ENCODE measurements at places on chromosomes 1 and 21. TPM values are rescaled to one million over a fixed set of nuclear protein-coding genes. Genes with fewer than 3 reads are reported as not detected.

GRCh38 chr1:236530959-236531358 lies 7.2 kb downstream of the LGALS8 start:
- no peaks in the 10 kb centered on the region for H3K27me3 ChIP-seq
- DNase-seq, result no peak
- H3K4me3 ChIP-seq, result no peak overlapping the region
- no peaks in the 10 kb centered on the region for H3K4me1 ChIP-seq

The LEFTY1 gene
- not detected for total RNA-seq

GRCh38 chr1:54464477-54465146 lies 58.4 kb upstream of the SSBP3 start:
- no peaks in the 10 kb centered on the region for H3K36me3 ChIP-seq
- H3K4me1 ChIP-seq, result no peaks in the 10 kb centered on the region
- H3K27ac ChIP-seq, result no peak overlapping the region
- DNase-seq, result no peak
- H3K27me3 ChIP-seq, result no peaks in the 10 kb centered on the region
- H3K4me3 ChIP-seq, result no peak overlapping the region

DNA sequence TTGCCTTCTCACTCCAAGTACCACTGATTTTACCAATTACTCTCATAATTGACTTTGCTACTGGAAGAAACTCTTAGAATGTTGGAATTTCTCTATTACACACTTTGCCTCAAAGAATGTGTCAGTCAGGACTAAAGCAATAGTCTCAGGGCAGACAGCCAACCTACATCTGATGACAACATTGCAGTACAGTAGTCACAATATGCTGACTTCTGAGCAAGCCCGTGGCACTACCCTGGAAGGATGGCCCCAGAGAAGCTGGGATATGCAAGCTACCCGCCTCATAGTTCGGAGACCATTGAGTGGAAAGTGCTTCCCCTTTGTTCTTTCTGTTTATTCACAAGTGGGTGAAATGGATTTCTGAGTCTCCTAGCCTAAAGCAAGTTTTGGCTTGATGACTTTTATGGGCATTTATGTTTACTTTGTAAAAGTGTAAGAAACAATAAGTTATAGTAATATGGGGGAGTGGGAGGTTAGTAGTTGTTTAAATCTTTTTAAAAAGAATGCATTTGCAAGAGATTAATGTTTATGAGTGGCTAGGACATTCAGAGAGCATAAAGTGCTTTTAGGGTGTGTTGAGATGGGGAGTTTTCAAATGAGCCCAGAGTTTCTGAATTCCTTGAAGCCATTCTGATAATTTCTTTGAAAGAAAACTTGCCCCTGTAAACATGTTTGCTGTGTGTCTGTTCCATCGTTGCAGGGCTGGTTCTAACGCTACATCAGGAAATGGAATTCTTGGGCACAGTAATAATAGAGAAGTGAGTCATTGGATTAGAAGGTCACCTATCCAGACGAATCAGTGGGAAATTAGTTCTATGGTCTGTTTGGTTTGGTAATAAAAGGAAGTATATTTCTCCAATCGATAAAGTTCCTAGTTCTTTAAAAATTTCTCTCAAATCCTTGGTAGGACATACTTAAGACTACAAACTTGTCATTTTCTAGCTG lies 63.8 kb downstream of the LMO4 start:
- H3K36me3 ChIP-seq, result no peaks in the 10 kb centered on the region
- H3K27me3 ChIP-seq, result no peaks in the 10 kb centered on the region
- H3K4me3 ChIP-seq, result no peak overlapping the region
- DNase-seq, result no peak
- H3K4me1 ChIP-seq, result no peaks in the 10 kb centered on the region

The FCRLB gene
- total RNA-seq, result 0.33 TPM

GRCh38 chr1:56187405-56187804 lies 392.0 kb downstream of the PLPP3 start:
- H3K4me1 ChIP-seq, result no peaks in the 10 kb centered on the region
- H3K27ac ChIP-seq, result no peak overlapping the region
- H3K27me3 ChIP-seq, result no peaks in the 10 kb centered on the region
- no peaks in the 10 kb centered on the region for H3K36me3 ChIP-seq
- H3K4me3 ChIP-seq, result no peak overlapping the region

GRCh38 chr21:42190486-42190863 lies 28.5 kb upstream of the ABCG1 start:
- H3K27ac ChIP-seq, result no peak overlapping the region
- no peaks in the 10 kb centered on the region for H3K4me1 ChIP-seq
- H3K36me3 ChIP-seq, result no peaks in the 10 kb centered on the region
- no peak overlapping the region for H3K4me3 ChIP-seq

- H3K4me1 ChIP-seq, result no peaks in the 10 kb centered on the region
- no peaks in the 10 kb centered on the region for H3K36me3 ChIP-seq
- H3K27ac ChIP-seq, result no peak overlapping the region
Measured at GRCh38 chr1:211648980-211649934, 26.2 kb downstream of the NEK2 start.

The FGR gene
- total RNA-seq, result 24.3 TPM

The LCE3E gene
- not detected for total RNA-seq

DNA sequence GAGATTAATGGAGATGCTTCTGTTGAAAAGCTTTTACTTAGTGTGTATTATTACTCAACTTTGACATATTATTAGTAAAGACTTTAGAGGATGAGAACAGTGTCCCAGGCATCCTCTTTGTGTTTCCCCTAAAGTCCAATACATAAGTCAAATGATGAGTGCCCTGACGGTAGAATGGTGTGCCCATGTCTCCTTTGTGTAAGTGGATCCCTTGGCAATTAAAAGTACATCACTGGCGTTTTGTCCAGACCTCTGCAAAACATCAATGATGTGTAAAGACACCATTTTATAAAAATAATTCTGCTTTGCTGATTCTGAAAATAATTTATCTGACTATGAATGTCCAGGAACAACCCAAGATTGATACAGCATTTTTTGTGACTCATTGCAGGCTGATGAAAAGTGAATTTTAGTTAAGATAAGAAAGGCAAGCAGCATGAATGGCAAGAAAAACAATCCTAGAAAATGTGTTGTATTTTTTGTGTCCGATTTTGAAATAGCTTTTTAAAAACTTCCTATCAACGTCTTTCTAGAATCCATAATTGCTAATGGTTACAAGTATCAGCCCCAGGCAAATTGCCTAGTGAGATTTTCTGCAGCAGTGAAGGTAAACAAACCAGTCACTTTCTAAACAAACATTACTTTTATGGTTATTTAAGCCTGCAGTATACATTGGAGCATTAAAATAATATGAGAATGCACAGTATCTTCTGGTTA lies 251.5 kb downstream of the PTPRC start:
- no peak for DNase-seq
- no peaks in the 10 kb centered on the region for H3K4me1 ChIP-seq
- H3K27ac ChIP-seq, result no peak overlapping the region
- no peak overlapping the region for H3K4me3 ChIP-seq

- H3K27me3 ChIP-seq, result no peaks in the 10 kb centered on the region
- H3K4me1 ChIP-seq, result no peaks in the 10 kb centered on the region
- H3K4me3 ChIP-seq, result no peak overlapping the region
- no peak overlapping the region for H3K27ac ChIP-seq
Measured at GRCh38 chr1:159686599-159687299, 27.6 kb downstream of the CRP start.

GRCh38 chr1:63859480-63860275 lies 85.9 kb downstream of the ROR1 start:
- DNase-seq, result no peak

- no peaks in the 10 kb centered on the region for H3K36me3 ChIP-seq
- H3K4me3 ChIP-seq, result no peak overlapping the region
- no peaks in the 10 kb centered on the region for H3K4me1 ChIP-seq
- H3K27me3 ChIP-seq, result no peaks in the 10 kb centered on the region
- no peak for DNase-seq
- no peak overlapping the region for H3K27ac ChIP-seq
Measured at GRCh38 chr1:36805979-36806640, 228.2 kb downstream of the GRIK3 start.

GRCh38 chr1:94303005-94303404 lies 65.6 kb upstream of the ARHGAP29 start:
- no peak for DNase-seq
- H3K4me1 ChIP-seq, result peaks cover 4% of the 10 kb centered on the region
- no peak overlapping the region for H3K27ac ChIP-seq
- no peak overlapping the region for H3K4me3 ChIP-seq

DNA sequence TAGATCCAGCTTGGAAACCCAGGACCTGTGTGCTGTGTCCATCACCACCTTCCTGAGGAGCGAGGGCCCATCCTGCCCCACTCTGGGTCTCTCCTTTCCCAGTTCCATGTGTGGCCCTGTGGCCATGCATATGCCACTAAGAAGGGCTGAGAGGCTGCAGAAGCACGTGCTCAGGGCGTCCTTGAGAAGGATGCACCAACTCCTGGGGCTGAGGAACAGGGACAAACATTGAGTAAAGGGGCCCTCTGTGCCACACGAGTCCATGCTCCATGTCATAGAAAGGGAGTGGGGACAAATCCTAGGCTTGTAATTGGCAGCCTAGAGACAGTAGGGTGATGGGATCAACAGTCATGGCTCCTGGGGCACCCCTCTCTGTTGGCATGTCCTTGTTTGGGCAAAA lies 8.4 kb downstream of the ETV3L start:
- no peaks in the 10 kb centered on the region for H3K27me3 ChIP-seq
- H3K4me1 ChIP-seq, result no peaks in the 10 kb centered on the region
- no peak for DNase-seq
- H3K4me3 ChIP-seq, result no peak overlapping the region
- H3K27ac ChIP-seq, result peak overlapping the region; percentile 48

DNA sequence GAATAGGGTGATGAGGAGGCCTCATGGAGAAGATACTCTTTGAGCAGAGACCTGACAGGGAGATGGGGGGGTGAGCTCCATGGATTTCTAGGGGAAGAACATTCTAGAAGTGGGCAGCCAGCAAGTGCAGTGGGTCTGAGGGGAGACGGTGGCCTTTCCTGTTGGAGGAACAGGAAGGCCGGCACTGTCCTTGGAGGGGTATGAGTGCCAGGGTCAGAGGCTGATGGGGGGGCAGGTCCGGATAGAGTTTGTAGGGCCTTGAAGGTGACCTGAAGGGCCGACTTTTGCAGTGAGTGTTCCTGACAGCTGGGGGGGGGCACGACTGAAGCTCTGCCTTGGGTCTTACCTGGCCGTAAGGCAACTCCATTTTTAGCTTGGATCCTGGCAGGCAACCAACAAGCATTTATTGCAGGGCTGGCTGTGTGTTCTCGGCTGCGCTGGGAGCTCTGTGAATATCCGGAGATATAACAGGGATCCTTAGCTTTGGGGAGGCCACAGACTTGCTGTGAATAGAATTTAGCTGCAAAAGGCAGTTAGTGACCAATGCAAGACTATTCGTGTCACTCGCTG lies 130.6 kb downstream of the MRPS6 start:
- DNase-seq, result no peak
- no peaks in the 10 kb centered on the region for H3K36me3 ChIP-seq
- H3K4me1 ChIP-seq, result no peaks in the 10 kb centered on the region
- no peak overlapping the region for H3K4me3 ChIP-seq
- H3K27me3 ChIP-seq, result no peaks in the 10 kb centered on the region

GRCh38 chr1:41504114-41505035 lies 19.9 kb upstream of the EDN2 start:
- no peak for DNase-seq
- no peaks in the 10 kb centered on the region for H3K27me3 ChIP-seq
- H3K27ac ChIP-seq, result peak overlapping the region; percentile 17
- no peaks in the 10 kb centered on the region for H3K36me3 ChIP-seq

The PDZK1 gene
- 25.2 TPM for total RNA-seq

The RGS8 gene
- total RNA-seq, result not detected

- peaks cover 5% of the 10 kb centered on the region for H3K36me3 ChIP-seq
- no peaks in the 10 kb centered on the region for H3K4me1 ChIP-seq
- H3K27me3 ChIP-seq, result no peaks in the 10 kb centered on the region
- no peak for DNase-seq
Measured at GRCh38 chr21:15853126-15853525, 123.3 kb downstream of the USP25 start.

- H3K27me3 ChIP-seq, result no peaks in the 10 kb centered on the region
- no peaks in the 10 kb centered on the region for H3K36me3 ChIP-seq
- DNase-seq, result no peak
- H3K27ac ChIP-seq, result no peak overlapping the region
- no peak overlapping the region for H3K4me3 ChIP-seq
Measured at GRCh38 chr1:23069149-23069548, 49.9 kb downstream of the KDM1A start.

- no peak for DNase-seq
- H3K27me3 ChIP-seq, result no peaks in the 10 kb centered on the region
- H3K36me3 ChIP-seq, result no peaks in the 10 kb centered on the region
- H3K4me1 ChIP-seq, result no peaks in the 10 kb centered on the region
Measured at GRCh38 chr1:232548691-232549090, 81.2 kb downstream of the SIPA1L2 start.

GRCh38 chr21:32543975-32544374 lies 41.3 kb downstream of the TCP10L start:
- H3K27ac ChIP-seq, result no peak overlapping the region
- no peak for DNase-seq
- H3K4me1 ChIP-seq, result no peaks in the 10 kb centered on the region
- no peaks in the 10 kb centered on the region for H3K36me3 ChIP-seq

GRCh38 chr1:40302475-40302874 lies 14.6 kb downstream of the COL9A2 start:
- DNase-seq, result no peak
- H3K4me3 ChIP-seq, result no peak overlapping the region
- H3K36me3 ChIP-seq, result no peaks in the 10 kb centered on the region
- H3K4me1 ChIP-seq, result no peaks in the 10 kb centered on the region
- H3K27ac ChIP-seq, result no peak overlapping the region

DNA sequence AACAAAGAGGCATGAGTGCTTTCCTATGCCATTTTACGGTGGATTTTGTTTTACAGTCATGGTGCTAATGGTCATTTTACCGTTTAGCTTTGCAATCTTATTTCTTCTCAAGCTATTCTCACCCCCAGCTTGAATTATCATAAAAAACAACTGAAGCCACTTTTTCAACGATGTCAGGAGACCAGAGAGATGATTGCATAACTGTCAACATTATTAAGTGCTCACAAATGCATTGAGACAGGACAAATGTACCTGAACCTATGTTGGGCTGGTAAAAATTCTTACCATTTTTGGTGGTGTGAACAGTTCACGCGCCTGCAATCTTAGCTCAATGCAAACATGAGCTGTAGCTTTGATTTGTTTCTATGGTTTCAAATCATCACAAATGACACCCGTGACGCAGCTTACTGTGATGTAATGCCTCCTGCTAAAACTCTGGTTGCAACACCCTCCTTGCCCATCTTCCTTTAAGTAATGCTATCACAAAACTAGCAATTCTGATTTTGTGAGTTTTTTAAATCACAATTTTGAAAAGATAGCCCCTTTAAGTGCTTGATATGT lies 104.4 kb downstream of the UCHL5 start:
- H3K4me1 ChIP-seq, result no peaks in the 10 kb centered on the region
- no peak overlapping the region for H3K4me3 ChIP-seq
- no peaks in the 10 kb centered on the region for H3K36me3 ChIP-seq
- no peak overlapping the region for H3K27ac ChIP-seq
- no peak for DNase-seq
- no peaks in the 10 kb centered on the region for H3K27me3 ChIP-seq

GRCh38 chr1:41670217-41670957 lies 185.9 kb upstream of the EDN2 start:
- H3K4me1 ChIP-seq, result peaks cover 4% of the 10 kb centered on the region
- peak; percentile 19 for DNase-seq
- H3K36me3 ChIP-seq, result no peaks in the 10 kb centered on the region
